ENCODE measurements at places on chromosomes 5 and 9.

- DNase-seq = no peak
Measured at GRCh38 chr5:9483779-9484178, 62.1 kb downstream of the SEMA5A start.

DNA sequence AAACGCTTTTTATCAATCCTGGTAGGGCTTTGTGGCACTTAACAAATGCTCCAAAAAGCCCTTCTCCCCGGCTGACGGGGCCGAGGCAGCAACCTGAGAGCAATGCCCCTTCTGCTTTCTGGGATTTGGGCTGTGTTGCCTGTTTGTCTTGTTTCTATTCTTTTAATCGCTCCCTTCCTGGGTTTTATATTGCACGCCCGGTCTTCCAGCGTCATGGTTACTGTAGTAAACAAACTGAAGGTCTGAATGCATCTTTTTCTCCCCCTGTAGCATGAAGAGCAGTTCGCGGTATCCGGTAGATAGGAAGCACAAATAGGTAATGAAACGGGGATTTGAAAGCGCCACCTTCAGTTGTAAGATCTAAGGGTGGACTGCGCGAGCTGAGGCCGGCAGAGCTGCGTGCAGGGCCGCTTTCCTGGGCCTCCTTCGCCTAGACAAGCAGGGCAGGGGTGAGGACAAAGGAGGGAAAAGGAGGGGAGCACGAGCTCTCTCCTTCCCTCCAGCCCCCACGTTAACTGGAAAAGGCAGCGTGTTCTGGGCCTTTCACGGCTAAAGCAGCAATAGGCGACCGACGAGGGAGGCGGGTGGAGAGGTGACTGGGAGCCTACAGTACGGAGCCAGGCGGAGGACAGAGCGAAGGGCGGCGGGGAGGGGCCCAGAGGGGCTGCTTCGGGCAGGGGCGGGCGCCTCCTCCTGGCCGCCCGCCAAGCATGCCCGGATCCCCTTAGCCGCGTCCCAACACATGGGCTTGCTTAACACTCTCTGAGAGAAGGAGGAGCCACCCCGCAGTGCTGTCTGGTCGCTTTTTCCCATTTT, 49.3 kb upstream of the ZNF366 start:
- peak; percentile 20 for DNase-seq

DNA sequence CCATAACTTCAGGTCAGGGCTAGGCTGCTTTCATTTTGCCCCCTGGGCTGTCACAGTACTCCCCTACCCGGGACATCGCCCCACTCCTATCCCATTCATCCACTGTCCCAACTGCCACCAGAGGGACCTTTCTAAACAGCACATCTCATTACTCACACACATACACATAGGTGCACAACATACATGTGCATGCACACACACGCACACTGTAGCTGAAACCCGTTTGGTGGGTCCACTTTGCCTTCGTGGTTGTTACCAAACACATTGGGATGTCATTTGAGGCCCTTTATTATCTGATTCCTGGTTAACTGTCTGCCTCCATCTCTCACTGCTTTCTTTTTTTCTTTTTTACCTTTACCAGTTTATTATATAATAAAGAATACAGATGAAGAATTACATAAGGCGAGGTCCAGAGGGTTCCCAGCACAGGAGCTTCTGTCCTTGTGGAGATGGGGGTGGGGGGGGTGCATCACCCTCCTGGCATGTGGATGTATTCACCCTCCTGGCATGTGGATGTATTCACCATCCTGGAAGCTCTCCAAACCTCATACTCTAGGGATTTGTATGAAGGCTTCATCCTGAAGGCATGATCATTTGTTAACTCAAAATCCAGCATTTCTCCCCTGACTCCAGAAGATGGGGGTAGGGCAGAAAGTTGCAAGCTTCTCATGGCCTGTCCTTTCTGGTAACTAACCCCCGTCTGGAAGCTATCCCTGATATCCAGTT, 186.0 kb downstream of the GOLPH3 start:
- DNase-seq = no peak

DNA sequence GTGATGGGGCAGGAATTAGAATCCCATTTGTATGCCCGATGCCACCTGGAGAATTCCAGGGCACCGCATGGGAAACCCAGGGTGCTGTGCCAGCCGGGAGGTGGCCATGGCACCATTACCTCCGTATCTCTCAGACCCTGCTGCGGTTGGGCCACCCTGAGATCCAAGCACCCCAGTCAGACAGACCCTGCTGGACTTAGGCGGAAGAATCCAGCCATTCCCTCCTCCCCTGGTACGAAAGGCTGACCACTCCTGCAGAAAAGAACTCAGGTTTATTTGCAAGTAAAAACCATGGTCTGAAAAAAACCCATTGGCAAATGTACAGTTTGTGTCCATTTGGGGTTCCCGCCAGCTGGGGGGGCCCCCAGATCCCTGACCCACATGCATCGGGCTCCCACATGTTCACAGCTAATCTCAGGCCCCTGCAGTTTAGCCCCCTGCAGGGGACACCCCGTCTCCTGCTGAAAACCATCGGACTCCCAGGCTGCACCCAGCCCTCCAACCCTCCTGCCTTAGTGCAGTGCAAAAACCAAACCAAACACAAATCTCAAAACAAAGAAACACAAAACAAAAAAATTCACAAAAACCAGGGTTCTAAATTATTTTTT, 23.6 kb upstream of the SARDH start:
- no peak for DNase-seq

DNA sequence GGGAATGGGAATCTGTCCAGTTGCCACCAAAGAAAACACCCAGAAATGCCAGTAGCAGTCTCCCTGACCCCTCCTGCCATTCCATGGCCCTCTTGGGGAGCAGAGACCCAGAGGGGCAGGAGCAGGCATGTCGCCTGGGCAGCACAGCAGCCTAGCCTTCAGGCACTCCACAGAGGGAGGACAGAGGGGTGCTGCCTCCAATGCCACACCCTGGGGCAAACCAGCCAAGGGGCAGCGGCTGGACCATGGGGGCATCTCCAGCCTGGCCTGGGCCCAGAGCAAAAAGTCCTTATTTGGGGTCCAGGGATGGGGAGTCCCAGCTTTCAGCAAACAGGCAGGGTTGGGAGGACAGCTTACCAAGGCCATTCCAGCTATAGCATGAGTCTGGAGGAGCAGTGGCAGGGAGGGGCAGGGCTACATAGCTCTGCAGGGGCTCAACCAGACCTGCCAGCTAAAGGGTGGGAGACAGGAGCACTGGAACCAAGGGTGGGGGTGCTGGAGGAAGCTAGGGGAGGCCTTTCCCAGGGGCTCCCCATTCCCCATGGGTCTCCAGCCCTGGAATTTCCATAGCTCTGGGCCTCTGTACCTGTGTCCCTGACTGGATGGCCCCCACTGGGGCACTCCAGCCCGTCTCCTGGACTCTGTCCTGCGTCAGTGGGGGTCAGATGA, 6.7 kb downstream of the BRD3 start:
- no peak for DNase-seq

GRCh38 chr9:35106343-35106730, 3.4 kb upstream of the STOML2 start:
- no peak for DNase-seq

- peak; percentile 37 for DNase-seq
Measured at GRCh38 chr9:70484232-70485130, 70.0 kb upstream of the KLF9 start.

- no peak for DNase-seq
Measured at GRCh38 chr9:134604834-134605233, 36.8 kb upstream of the COL5A1 start.
